ENCODE measurements at places on chromosomes 2 and 18.

DNA sequence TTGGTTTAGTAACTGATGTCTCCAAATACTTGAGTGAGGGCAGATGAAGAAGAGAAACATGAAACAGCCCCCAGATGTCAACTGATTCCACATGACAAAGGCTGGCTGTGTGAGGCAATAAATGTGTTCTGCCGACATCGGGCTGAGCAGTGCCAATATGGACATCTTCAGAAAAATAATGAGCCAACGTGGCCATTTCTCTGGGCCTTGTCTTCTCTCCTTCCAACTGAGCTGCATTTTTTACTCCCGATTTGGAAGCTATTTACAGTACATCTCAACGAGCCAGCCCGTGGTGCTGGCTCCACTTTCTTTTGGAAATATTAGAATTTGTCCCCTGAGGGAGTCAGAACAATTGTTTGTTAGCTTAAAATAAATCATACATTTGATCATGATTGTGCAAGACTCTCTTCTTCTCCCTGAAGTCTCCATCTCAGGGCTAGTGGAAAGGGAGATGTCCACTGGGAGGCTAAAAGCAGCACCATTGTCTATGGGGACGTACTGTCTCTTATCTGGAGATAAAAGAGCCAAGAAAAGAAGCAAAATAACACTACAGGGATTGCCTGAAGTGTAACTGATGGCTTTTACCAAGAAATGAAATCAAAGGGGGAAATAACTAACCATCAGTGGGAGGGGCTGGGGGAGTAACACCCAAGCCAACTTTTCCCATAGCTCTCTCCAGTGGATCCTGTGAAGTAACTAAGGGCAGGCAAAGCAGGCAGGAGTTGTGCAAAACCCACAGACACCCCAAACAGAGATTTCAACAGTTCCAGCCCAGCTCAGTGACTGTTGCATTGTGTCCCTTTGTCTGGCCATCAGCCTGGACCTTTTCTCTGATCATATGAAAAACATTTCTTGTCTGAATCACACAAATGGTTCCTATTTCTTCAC, 114.8 kb downstream of the RDH14 start:
- DNase-seq, result peak; percentile 75

GRCh38 chr2:173410579-173410978, 55.9 kb downstream of the CDCA7 start:
- peak; percentile 15 for DNase-seq

DNA sequence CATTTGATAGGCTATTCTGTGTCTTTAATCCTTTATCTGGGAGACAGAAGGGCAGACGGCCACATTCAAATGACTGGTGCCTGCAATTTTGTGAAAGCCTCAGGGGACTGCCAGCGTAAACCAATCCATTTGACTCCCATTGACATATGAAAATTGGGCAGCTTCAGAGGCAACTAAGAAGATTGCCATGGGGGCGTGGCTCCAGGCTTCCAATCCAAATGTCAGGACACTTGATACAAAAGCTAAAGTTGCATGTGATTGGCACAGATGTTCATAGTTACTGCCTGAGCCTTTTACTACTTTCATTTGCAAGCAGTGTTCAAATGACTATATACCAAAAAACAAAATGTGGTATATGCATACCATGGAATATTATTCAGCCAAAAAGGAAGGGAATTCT, 42.0 kb downstream of the SPC25 start:
- DNase-seq, result no peak

DNA sequence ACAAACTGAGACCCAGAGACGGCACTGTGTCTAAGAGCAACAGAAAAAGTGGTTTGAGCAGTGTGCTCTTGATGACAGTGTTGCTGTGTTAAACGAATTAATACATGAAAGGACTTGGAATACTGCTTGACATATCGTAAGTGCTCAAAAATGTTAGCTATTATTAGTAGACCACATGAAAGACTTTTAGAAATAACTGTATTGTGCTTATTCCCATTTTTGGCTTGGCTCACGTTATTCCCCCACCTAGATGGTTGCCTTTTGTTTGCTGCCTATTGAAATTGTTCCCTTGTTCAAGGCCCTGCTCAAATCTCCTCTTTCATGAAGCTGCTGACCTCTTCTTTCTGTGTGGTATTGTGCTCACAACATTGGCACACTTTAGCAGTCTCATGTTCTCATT, 27.8 kb upstream of the C2orf74 start:
- DNase-seq, result no peak

DNA sequence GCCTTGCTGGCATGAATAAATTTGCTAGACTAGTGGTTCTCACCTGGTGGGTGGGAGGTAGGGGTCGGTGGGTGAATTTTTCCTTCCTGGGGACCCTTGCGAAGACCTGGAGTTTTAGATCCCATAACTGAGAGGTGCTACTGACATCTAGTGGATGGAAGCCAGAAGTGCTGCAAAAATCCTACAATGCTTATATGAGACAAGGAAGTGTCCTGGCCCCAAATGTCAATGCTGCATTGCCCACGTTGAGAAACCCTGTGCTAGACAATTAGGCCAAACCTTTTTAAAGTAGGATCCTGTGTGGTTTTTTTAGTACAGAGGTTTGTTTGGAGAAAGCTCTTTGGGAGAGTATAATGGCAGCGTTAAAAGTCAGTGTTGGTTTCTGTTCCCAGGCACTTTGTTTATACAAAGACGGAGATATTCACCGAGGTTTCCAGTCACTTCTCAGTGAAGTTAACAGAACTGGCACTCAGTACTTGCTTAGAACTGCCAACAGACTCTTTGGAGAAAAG, 9.6 kb downstream of the SERPINB8 start:
- peak; percentile 77 for DNase-seq

GRCh38 chr18:35658112-35658511, 76.6 kb downstream of the GALNT1 start:
- no peak for DNase-seq

GRCh38 chr2:189581354-189582139, 961 bp upstream of the SLC40A1 start:
- no peak for DNase-seq

DNA sequence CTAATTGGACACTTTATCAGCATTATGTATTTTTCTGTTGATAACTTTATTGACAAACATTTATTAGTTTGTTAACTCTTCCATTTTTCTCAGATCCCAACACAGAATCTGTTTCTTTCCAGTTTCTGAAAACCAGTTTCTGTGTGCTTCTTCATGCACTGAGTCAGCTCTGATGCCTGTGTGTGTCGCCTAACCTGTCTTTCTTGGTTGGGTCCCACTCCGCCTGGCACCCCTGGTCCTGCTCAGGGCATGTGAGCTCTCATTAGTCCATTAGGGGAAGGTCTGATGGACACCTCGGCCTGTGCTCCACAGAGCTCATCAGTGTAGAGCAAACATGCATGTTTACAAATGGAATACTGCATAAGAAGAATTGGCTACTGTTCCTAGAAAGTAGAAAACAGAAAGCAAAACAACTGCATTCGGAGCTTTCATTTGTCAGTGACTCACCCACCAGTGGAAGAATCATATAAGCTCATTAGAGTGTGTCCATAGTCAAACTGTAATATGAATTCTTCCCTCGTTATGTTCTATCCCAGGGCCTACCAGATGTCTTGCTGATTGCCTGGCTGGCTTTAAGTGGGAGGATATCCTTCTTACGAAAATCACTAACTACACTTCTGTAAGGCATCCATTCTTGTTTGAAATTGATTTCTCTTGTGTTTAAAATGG, 137.7 kb downstream of the SNTG2 start:
- no peak for DNase-seq

- peak; percentile 5 for DNase-seq
These were observed 101.9 kb downstream of the CDH20 start for GRCh38 chr18:61435064-61435652.

GRCh38 chr18:46723856-46724415, 32.9 kb downstream of the ST8SIA5 start:
- no peak for DNase-seq

DNA sequence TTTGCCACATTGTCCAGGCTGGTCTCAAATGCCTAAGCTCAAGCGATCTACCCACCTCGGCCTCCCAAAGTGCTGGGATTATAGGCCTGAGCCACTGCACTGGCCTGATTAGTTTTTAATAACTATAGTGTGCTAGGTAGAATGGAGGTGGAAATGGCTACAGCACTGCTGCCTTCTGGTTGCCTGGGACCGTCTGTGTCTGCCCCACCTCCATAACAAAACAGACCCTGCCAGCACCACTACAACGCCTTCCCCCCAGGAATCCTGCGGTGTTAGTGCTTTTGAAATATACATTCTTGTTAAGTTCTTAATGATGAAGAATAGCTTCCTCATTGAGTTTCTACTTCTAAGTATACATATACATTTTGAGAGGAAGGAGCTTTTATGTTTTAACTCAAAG, 148.2 kb upstream of the ITGA6 start:
- DNase-seq, result no peak

DNA sequence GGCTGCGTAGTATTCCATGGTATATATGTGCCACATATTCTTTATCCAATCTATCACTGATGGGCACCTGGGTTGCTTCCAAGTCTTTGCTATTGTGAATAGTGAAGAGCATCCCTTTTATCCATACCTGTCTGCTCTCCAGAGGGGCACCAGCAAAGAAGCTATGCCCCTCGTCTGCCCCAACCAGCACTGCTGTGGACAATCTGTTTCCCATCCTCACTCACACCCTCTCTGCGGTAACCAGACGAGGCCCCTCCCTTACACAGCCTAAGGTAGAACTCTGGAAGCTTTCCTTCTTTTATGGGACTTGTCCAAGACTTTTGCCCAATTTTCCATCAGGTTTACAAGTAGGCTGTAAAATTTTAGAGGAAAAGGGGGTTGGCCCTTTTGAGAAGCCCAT, 24.9 kb downstream of the TTR start:
- no peak for DNase-seq

DNA sequence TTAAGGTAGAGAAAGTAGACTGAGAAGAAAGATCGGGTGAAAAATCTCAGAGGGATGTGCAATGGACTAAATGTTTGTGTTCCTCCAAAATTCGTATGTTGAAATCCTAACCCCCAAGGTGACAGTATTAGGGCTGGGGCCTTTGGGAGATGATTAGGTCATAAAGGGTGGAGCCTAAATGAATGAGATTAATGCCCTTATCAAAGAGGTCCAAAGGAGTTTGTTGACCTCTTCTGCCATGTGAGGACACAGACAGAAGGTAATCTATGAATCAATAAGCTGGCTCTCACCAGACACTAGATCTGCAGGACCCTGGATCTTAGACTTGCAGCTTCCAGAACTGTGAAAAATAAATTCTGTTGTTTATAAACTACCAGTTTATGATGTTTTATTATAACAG, 2.7 kb upstream of the NMI start:
- no peak for DNase-seq

DNA sequence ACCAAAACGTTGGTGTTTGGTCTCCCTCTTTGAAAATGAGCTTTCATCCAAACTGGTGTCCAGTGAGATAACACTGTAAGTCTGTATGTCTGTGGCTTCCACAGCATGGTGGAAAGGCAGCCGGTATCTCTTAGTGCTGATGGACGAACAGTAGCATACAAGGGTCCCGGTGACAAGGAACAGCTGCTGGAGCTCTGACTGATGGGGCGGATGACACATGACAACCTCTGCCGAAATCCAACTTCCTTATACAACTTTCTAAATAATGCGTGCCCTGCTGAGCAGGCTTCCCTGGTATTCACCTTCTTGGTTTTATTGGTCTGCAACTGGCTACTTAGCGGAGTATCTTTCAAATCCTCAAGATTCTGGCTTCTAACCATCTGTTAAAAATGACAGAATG, 216.2 kb downstream of the SRBD1 start:
- DNase-seq, result no peak

DNA sequence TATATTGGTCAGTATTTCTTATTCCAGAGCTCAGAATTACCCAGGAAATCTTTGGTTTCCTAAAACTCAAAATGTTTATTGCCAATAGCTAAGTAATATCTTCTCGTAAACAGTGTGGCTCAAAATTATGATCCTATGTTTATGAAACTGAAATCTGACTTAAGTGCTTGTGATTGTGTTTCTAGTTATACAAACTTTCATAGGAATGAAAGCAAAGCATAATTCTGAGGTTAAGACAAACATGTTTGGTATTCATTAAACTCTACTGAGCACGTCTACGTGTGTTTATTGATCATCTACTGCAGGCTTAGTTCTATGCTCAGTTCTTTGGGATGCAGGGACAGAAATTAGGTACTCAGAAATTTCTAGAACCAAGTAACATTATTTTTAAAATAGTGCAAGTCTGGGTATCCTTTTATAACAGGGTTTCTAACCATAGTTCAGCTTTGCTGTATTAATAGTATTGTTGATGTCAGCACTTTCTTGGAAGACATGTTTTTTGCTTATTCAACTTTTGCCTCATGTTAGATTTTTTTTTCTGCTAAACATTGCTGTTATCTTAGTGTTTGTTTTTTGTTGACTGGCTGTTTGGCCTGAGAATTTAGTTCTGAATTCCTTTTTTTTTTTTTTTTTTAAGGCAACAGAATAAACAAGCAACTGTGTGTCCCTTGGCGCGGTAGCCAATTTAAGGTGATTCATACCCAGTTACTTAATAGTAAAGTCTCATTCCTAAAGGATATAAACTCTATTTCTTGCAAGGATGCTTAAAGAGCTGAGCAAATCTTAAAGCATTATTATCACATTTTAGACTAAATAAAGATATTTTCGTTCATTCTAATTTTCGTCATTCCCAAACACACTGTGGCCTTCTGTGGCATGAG, 31.3 kb downstream of the PTPRM start:
- peak; percentile 60 for DNase-seq

DNA sequence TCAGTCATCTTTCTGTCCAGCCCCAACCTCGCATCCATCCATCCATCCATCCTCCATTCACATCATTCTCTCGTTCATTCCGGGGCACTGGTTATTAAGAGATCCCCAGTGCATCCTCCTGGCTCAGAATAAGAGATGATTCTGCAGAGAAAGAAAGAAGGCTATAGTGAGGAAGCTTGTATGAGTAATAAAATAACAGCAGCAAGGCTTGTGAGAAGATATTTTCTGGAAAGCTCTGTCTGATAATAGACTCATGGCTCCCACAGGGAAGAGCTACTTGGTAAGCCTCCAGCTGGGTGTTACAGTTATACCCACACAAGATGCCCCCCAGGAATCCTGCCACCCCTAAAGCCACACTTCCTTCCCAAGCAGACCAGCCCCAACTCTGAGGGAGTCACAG, 143.2 kb downstream of the MTCL1 start:
- DNase-seq, result no peak

- DNase-seq, result peak; percentile 72
These were observed 190.3 kb downstream of the RBM43 start for GRCh38 chr2:151071382-151071781.

- DNase-seq, result no peak
These were observed 3.6 kb downstream of the TTR start for GRCh38 chr18:31595121-31595771.

Data from cardiac fibroblast (primary cell).